Inflammatory macrophage treated with lipopolysaccharide for 4 hours (primary cell): ENCODE measurements at places on chromosomes 16 and 17.
A peak's percentile ranks its signal among the peaks of the same experiment; 100 is the strongest.

GRCh38 chr17:66272811-66273585 lies 29.4 kb upstream of the PRKCA start:
- no peak for DNase-seq

- DNase-seq: no peak
These were observed 93.4 kb upstream of the CCL2 start for GRCh38 chr17:34161690-34162089.

DNA sequence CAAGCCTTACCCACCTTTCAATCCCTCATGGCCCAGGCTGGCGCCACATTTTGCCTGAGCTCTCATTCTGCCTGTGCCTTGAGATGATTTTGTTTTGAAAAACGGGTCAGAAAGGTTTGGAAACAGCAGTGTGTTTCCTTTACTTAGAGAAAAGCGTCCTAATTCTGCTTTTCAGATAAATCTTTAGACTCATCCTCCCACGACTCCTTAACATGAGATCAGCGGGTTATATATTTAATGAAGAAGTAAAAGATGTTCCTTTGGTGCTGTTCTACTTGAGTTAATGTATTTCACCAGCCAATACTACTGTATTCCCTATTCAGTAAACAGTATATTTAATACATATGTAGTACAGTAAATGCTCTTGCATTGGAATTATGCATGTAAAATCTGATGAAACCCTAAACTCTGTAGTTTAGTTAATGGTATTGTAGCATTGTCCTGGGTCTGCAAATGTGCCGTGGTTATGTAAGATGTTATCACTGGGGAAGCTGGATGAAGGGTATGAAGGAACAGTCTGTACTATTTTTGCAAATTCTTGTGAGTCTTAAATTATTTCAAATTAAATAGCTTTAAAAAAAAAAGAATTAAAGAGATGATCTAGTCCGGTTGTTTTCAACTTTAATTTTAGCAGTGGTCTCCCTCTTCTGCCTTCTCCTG lies 199.4 kb upstream of the CACNG5 start:
- DNase-seq: peak; percentile 49

DNA sequence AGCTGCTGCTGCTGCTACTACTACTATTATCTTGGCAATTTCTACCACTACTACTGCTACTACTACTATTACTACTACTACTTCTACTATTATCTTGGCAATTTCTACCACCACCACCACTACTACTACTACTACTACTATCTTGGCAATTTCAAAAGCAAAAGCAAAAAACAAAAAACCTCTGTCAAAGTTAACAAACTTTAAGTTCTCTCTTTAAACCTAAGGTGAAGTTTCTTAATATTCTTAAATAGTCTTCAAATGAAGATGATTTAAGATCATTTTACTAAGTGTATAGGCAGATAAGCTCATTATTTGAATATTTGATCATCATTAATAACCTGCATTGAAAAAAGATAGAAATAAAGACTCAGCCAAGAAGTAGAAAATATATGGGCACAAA lies 118.5 kb downstream of the BRIP1 start:
- DNase-seq: no peak

DNA sequence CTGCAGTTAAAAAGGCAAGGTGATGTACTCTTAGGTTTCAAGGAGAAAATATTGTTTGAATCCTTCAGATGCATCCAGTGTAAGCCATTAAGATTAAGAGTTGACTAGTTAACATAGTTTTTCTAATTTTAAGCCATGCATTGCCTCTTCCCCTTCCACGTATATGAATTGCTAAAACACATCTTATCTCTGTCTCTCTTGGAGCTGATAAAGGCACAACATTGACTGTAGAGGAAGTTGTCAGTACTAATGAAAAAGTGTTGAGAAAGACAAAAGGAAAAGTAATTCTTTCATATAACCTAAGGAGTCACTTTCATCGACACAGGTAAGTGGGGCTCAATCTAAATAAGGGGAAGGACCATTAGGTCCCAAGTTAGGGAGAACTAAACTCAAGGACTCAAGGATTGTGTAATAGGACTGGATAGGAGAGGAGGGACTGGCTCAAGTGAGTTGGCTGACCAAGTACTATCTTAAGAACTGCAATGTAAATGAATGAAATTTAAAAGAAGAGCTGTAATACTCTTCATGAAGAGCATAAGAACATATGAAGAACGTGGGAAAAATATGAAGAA lies 55.6 kb downstream of the GRB7 start:
- no peak for DNase-seq

- no peak for DNase-seq
These were observed 1.8 kb downstream of the ATP2A3 start for GRCh38 chr17:3962217-3962964.

- DNase-seq: peak; percentile 54
These were observed 24.6 kb downstream of the GPT2 start for GRCh38 chr16:46908540-46909372.
